ENCODE measurements at places on chromosomes 6 and 20.

GRCh38 chr20:7859356-7859802 is 80.9 kb downstream of the HAO1 start:
- no peak for DNase-seq

DNA sequence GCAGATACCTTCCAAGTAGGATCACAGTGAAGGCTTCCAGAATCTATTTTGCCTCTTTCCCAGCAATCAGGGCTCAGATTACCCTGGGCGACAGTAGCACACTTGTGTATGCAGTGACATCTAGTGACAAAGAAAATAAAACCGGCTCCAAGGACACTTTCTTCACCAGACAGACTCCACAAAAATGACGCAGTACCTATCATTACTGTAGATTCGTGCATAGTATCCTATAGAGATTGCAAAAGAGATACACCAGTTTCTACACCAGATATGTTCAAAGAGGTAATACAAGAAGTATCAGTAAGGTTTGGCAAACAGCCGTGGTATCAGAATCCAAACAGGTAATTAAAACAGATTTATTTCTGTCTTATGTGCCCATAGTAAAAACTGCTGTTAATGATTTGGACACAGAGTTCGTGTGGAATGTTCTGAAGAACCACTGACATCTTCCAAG is 600.4 kb upstream of the JAG1 start:
- no peak for DNase-seq

GRCh38 chr6:16698162-16698533 is 63.1 kb downstream of the ATXN1 start:
- DNase-seq: no peak

DNA sequence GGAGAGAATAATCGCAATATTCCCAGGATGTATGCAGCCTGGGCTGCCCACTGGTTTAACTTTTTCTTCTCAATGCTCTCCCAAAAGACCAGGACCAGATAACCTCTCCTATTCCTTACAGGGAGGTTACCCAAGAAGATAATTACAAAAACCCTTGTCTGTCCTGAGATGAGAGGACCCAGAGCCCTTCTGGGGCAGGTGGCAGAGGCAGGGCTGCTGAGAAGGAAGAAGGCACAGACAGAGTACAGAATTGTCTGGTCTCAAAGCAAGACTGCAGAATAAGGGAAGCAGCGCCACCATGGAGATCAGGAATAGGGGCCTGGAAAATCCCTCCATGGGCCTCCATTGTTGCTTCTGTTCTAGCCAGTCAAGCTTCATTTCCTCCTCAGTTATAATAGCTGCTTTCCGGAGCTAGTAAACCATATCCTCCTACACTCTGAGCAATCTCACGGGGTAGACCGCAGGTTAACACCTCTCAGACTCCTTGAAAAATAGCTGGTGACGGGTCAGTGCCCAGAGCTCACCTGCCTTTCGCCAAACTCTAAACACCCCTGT is 463 bp upstream of the HLA-DMB start:
- DNase-seq: no peak

DNA sequence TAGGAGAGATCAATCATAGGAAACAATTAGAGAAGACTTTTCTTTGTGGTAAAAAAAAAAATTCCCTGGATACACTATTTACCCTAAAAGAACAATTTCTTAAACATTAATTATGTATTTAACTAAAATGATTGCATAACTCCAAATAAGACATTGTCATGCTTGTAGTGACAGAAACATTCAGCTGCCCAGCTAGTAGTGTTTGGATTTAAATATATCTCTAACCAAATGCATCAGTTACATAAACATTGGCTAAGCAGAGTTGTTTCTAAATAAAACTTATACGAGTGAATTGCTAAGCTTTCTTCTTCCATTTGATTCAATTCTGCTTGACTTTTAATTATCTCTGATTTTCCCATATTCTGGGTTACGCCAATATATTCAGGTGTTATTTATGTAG is 23.7 kb downstream of the MLIP start:
- no peak for DNase-seq

GRCh38 chr6:18186540-18187250 is 31.5 kb downstream of the KDM1B start:
- no peak for DNase-seq

DNA sequence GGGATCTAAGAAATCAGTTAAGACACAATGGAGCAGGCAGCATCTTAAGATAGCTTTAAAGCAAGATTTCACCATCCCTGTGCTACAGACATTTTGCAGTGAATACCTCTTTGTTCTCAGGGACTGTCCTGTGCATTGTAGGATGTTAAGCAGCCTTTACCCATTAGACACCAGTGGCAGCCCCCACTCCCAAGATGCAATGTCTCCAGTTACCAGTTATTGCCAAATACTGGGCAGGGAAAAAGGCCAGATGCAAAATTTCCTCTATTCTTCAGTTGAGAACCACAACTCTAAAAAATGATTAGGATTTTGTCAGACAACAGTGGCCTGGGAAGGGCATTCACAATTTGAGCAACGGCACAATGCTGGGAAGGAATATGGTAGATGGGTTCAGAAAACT is 6.1 kb downstream of the FBXO5 start:
- no peak for DNase-seq

DNA sequence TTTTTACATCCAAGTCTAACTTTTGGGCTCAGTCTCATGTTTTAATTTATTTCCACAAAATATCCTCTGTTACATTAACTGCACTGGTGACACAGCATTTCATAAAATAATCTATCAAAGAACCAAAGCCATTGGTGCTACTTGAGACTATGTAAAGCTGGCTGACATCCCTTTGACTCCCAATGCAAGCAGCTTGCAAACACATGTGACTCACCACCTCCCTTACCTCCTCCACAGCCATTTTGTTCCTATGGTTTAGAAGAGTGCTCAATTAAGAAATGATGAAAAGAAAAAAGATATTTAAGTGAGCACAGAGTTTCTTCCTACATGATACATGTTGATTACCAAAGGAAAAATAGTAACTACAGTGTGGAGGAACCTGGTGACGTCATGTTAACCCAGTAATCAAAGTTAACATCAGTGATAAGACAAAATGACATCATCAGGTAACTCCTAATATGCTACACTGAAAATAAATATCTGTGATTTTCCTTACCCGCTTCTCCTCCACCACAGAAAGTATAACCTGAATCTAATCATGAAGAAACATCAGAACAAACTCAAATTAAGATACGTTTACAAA is 53.3 kb upstream of the LGSN start:
- DNase-seq: no peak

DNA sequence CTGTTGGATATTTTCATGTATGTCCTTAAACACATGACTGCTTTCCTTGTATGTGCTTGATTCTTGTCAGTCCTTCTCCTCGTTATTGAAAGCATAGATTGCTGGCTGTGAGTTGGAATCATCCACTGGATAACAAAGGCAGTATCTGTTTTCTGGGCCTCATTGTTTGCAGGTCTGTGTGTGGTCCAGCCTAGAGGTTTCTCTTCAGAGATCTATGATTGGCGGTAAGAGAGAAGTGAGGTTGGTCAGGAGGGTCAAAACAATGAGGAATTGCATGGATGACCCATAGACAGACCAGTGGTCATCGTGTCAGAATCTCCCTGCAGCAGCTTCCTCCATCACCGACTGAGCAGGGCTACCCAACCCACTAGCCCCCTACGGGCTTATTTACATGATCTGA is 915.0 kb downstream of the KIF16B start:
- no peak for DNase-seq

- DNase-seq: no peak
These were observed 15.1 kb downstream of the RFPL4B start for GRCh38 chr6:112362027-112362795.

DNA sequence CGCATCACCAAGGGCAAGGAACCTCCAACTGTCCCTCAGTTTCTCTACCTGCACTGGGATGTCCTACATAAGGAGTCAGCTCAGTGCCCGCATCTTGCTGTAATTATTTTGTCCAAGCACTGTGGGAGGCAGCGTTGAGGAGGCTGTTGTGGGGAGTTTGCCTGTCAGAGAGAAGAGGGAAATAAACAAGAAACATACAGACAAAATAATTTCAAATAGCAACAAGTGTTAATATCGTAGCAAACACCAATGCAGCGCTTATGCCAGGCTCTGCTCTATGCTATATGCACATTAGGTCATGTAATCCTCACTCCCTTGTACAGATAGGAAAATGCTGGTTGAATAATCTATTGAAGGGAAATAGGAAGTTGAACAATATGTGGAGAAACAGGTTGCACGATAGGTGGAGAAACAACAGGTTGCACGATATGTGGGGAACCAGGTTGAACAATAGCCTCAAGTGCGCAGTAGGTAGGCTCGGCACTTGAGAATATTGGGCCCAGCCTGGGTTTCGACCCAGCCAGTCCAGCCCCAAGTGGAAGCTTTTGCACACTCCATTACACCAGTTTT is 91.2 kb upstream of the SIRPA start:
- no peak for DNase-seq

DNA sequence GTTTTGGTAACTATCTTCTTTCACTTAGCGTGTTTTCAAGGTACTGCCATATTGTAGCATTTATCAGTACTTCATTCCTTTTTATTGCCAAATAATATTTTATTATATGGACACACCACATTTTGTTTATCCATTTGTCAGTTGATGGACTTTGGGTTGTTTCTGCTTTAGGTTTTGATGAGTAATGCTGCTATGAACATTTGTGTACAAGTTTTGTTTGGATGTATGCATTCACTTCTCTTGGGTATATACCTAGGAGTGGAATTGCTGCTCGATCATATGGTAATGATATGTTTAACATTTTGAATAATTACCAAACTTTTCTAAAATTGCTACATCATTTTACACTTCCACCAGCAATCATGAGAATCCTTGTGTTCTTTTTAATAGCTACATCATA is 6.4 kb upstream of the SLC22A7 start:
- DNase-seq: no peak

DNA sequence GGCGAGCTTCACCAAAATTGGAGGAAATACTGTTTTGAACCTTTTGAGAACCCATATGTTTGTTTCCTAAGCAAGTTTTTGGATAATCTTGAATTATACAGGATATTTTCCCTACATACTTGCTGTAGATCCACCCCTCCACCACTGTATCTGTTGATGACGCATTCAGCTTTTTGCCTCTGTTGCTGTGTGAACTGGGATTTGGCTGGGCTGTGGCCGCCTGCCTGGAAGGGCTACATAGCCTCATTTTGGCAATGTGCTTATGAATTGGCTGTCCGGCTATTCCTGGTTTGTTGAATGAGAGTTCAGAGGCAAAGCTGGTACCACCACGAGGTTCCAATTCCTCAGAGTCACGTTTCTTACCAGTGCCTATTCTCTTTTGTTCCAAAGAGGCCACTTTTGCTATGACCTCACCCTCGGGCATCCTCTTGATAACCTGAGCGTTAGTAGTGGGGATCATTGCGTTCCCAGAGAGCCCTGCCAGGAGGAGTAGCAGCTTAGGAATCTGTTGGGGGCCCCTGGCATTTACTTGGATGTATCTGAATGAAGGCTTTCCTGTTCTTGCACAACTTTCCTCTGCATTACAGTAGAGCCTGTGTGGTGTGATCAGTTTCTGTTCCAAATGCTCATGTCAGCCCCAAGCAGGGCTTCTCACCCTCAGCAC is 6.4 kb downstream of the FAM83D start:
- no peak for DNase-seq

- DNase-seq: no peak
These were observed 6.2 kb upstream of the DDX43 start for GRCh38 chr6:73388433-73388799.

GRCh38 chr6:125363824-125364165 is 62.0 kb upstream of the HDDC2 start:
- DNase-seq: no peak
